ENCODE measurements at places on chromosomes 16 and 17. TPM values are rescaled to one million over a fixed set of nuclear protein-coding genes. Genes with fewer than 3 reads are reported as not detected.

Gene HID1
- 0.61 TPM for total RNA-seq

Gene PCGF2
- total RNA-seq = 3.9 TPM

Gene GSG1L
- total RNA-seq = not detected

Gene RAD51D
- 21.4 TPM for total RNA-seq

Gene HOXB4
- 2.1 TPM for total RNA-seq

Gene P2RX5
- not detected for total RNA-seq

Gene KRTAP9-4
- total RNA-seq = not detected

Gene SLC13A2
- not detected for total RNA-seq

Gene TBC1D3G
- not detected for total RNA-seq

Gene BAIAP3
- total RNA-seq = 0.97 TPM

Gene IGF2BP1
- 0.24 TPM for total RNA-seq

Gene TPPP3
- total RNA-seq = 0.97 TPM

Gene SRL
- 0.16 TPM for total RNA-seq

Gene PLSCR3
- 26.6 TPM for total RNA-seq

Gene C16orf96
- total RNA-seq = 0.12 TPM

Gene SBK1
- under 0.01 TPM for total RNA-seq

Gene ACBD4
- total RNA-seq = 9.9 TPM

Gene DNAH3
- not detected for total RNA-seq

Gene HBA1
- not detected for total RNA-seq

Gene LITAFD
- total RNA-seq = not detected

Gene HOXB7
- 1.6 TPM for total RNA-seq

Gene CLEC3A
- not detected for total RNA-seq

Gene UNC119
- total RNA-seq = 22.0 TPM

Gene ZNF469
- 3.1 TPM for total RNA-seq

Gene DPEP1
- not detected for total RNA-seq

Gene ITPRIPL2
- 68.0 TPM for total RNA-seq

Gene CX3CL1
- total RNA-seq = 0.32 TPM

Gene TBC1D3D
- total RNA-seq = not detected

Gene SHISA9
- 1.8 TPM for total RNA-seq

Gene ZNF423
- total RNA-seq = 2.4 TPM

Gene RUNDC3A
- total RNA-seq = not detected

Gene FAAP100
- 37.2 TPM for total RNA-seq

Gene EVI2A
- total RNA-seq = 6.7 TPM

Gene FGF11
- 1.8 TPM for total RNA-seq

Gene SDK2
- 1.5 TPM for total RNA-seq

Gene NECAB2
- under 0.01 TPM for total RNA-seq

Gene CHD9NB
- 0.65 TPM for total RNA-seq

Gene SLX1A
- 17.8 TPM for total RNA-seq

Gene LLGL2
- 0.32 TPM for total RNA-seq

Gene DPEP3
- total RNA-seq = not detected

Gene ORC6
- 1.8 TPM for total RNA-seq

Gene TEX14
- under 0.01 TPM for total RNA-seq

Gene MYLK3
- total RNA-seq = 0.16 TPM

Gene TMEM238L
- total RNA-seq = not detected

Gene ZNF768
- 31.5 TPM for total RNA-seq

Gene TNFRSF13B
- not detected for total RNA-seq

Gene PMM2
- 53.4 TPM for total RNA-seq

Gene RNU2-1
- total RNA-seq = not detected

Gene MMP2
- 1,404 TPM for total RNA-seq

Measured in hair follicle dermal papilla cell (primary cell).